ENCODE measurements at places on chromosomes 12 and 14.

GRCh38 chr14:76918782-76919394, 92.7 kb downstream of the LRRC74A start:
- DNase-seq: peak; percentile 99

GRCh38 chr14:67170660-67171059, 18.6 kb upstream of the GARIN2 start:
- DNase-seq: no peak

DNA sequence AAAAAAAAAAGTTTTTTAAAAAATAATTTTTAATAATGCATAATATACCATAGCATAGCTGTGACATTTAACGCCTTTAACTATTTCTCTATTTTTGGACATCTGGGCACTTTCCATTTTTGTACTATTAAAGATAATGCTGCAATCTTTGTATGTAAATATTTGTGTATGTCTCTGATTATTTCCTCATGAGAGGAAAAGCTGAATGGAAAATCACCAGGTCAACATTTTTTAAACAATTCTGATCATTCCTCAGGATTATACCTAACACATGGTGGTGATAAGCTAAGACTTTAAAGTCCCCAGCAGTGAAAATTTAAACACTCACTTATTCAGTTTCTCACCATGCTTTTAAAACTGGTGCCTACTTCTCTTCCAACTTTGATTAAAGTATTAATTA, 31.3 kb upstream of the NR1H4 start:
- no peak for DNase-seq

GRCh38 chr12:10737249-10737648, 14.1 kb upstream of the YBX3 start:
- no peak for DNase-seq

- no peak for DNase-seq
Measured at GRCh38 chr12:49287876-49288275, 7.1 kb upstream of the PRPH start.

- DNase-seq: no peak
Measured at GRCh38 chr12:96327346-96327745, 72.9 kb downstream of the CDK17 start.

DNA sequence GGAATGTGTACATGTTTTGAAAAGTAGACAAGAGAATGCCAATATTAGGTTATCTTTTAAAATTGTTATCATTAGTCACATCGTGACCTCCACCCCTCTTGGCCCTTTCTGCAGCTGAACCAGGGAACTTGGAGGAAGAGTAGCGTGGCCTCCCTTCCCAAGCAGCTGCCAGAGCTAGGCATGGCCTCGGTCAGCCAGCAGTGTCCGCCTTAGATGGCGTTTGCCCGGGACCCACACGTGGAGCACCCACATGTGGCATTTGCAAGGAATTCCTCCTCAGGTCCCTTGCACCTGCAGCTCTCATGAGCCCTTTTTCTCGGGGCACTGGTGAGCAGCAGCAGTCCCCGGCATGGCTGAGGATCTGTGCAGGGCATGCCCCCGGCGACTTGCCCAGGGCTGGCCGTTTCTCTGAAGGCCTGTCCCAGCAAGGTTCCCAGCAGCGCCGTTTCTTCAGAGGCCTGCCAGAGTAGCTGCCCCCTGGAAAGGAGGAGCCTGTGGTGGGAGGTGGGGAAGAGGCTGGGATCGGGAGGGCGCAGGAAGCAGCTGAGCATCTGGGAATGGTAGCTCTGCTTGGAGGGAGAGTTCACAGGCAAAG, 10.8 kb downstream of the JDP2 start:
- DNase-seq: no peak

DNA sequence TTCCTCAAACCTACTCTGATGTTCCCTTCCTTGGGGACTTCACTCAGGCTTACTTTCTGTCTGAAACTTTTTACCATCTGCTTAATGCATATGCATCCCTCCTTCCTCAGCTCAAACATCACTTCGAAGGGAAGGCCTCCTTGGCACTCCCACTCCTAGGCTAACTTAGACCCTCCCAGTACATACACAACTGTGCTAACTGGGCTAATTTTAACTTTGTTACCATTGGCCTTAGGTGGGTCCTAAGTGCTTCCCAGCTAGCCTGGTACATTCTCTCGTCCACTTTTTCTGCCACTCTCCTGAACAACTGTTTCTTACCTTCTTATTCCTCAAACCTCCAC, 3.8 kb downstream of the EEF1AKMT3 start:
- DNase-seq: no peak

GRCh38 chr12:110039085-110039807, 9.1 kb downstream of the C12orf76 start:
- peak; percentile 95 for DNase-seq

- DNase-seq: no peak
Measured at GRCh38 chr12:45877069-45877468, 113.3 kb downstream of the SCAF11 start.

GRCh38 chr12:95083938-95084337, 10.5 kb upstream of the NR2C1 start:
- DNase-seq: peak; percentile 90

DNA sequence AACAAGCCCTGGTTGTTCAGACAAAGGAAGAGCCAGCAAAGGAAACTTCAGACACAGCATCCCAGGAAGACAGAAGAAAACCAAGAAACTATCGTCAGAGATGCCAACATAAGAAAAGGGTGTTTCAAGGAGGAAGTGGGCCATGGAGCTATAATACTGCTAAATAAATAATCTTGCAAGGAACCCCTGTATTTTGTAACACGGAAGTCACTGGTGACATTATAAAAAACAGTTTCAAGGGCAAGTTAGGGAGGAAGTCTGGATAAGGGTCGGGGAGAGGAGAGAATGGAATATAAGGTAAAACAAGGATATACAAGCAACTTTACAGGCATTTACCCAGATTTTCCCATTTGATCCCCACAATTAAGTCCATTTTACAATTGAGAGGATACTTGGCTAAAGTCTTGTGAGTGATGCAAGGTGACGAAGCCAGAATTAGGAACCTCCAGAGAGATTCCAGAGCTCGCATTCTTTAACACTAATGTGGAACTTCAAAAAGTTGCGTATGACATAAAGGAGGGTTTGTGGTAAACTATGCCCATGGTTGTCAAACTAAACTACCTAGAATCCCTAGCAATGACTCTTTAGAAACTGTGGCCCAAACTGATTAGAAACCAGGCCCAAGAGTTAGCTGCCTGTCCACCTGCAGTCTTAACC, 46.4 kb downstream of the PPM1H start:
- DNase-seq: no peak

- no peak for DNase-seq
Measured at GRCh38 chr12:108459149-108459548, 55.9 kb upstream of the FICD start.

- DNase-seq: no peak
Measured at GRCh38 chr12:55651299-55651683, 14.6 kb downstream of the OR10P1 start.

DNA sequence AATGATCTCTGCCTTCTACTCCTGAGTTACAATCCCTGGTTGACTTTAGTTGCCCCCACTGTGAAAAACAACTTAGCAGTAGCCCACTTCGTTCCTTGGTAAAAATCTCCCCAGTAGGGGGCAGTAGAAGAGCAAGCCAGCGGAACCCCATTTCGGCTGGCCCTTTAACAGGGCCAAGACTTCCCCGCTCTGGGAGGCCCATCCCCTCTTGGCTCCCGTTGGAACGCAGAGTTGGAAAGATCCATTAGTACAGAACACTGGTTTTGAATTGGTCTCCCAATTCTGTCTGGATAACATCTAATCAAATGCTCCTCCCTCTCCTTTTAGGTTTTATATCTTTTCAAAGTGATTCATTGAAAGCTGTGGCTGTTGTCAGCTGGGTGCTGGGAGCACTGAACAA, 1133.3 kb downstream of the BCL11B start:
- DNase-seq: no peak

DNA sequence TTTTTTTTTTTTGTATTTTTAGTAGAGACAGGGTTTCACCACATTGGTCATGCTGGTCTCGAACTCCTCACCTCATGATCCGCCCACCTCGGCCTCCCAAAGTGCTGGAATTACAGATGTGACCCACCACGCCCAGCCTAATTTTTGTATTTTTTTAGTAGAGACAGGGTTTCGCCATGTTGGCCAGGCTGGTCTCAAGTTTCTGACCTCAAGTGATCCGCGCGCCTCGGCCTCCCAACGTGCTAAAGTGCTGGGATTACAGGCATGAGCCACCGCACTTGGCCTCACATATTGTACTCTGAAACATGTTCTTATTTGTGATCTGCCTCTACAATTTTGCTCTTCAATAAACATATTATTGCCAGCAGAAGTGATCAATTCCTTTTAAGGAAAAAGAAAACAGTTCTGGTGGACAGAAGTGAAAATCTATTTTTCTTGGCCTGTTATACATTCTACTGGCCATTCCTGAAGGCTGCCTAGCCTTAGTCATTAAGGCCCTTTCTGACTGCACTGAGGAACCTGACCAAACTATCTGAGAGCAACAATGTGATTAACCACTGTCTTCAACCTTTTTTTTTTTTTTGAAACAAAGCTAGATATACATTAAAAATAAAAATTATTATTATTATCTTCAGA, 36.1 kb downstream of the SNX6 start:
- DNase-seq: no peak

- DNase-seq: no peak
Measured at GRCh38 chr12:16076970-16077522, 165.9 kb downstream of the DERA start.

GRCh38 chr14:71115306-71115705, 208.0 kb downstream of the PCNX1 start:
- no peak for DNase-seq

DNA sequence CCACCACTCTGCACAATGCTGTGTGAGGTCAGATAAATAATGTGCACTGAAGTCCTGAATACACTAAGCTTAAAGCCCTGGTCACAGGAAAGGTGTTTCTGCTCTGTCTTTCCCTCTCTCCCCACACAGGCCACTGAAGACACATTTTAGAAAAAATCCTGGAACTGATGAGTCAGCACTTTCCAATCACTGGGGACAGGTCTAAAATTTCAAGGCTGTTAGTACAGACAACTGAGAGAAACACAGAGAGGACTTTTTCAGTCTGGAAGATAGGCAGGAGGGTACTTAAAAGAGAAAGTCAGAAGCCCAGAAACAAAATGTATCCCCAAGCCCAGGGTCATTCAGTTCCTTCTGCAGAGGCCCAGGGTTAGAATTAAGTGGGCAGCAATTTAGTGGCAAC, 333.9 kb upstream of the CCDC196 start:
- DNase-seq: no peak

GRCh38 chr12:1836854-1837421, 16.6 kb downstream of the LRTM2 start:
- no peak for DNase-seq

GRCh38 chr12:130714591-130715149, 1.4 kb downstream of the RIMBP2 start:
- DNase-seq: no peak

GRCh38 chr12:19810213-19810612, 370.9 kb downstream of the AEBP2 start:
- no peak for DNase-seq

DNA sequence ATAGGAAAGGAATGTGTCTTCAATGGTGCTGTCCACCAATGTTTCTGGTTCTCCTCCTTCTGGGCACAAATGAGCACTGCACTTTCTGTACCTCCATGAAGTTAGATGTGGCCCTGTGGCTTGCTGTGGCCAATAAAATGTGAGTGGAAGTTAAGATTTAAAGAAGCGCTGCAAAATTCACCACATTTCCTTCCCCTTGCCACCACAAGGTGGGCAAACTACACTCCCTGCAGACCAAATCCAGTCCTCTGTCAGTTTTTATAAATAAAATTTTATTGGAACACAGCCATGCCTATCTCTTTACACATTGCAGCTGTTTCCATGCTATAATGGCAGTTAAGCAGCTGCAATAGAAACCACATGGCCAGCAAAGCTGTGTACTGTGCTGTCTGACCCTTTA, 141.4 kb upstream of the TMPO start:
- DNase-seq: no peak

DNA sequence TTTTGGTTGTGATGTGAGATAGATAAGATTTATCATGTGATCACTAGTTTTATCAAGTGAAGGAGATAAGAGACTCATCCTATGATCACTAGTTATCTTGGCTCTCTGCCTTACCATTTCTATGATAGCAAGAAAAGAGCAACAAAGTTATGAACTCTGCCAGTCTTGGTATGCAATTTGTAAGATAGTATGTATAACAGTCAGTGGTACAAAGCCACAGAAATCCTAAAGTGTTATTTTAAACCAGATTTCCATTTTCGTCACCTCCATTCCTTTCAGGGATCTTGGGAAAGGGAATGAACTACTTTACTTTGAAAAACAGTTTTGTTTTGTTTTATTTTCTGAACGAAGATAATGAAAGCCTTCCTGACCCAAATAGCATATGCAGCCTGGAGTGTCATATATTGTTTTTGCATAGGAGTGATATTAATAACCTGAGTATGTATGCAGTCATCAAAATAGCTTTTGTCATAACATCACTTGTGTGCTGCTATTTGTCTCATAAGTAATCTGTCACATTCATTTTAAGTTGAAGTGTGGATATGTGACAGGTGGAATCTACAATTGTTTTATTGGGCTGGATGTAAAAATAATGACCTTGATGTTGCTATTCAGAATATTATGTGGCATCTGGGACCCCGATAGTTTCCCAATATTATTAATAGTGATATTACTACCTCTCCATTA, 35.0 kb downstream of the FLRT2 start:
- no peak for DNase-seq

GRCh38 chr14:103341250-103342129, 7.5 kb downstream of the EIF5 start:
- DNase-seq: no peak

GRCh38 chr14:68820536-68820935, 27.7 kb upstream of the ZFP36L1 start:
- DNase-seq: no peak

DNA sequence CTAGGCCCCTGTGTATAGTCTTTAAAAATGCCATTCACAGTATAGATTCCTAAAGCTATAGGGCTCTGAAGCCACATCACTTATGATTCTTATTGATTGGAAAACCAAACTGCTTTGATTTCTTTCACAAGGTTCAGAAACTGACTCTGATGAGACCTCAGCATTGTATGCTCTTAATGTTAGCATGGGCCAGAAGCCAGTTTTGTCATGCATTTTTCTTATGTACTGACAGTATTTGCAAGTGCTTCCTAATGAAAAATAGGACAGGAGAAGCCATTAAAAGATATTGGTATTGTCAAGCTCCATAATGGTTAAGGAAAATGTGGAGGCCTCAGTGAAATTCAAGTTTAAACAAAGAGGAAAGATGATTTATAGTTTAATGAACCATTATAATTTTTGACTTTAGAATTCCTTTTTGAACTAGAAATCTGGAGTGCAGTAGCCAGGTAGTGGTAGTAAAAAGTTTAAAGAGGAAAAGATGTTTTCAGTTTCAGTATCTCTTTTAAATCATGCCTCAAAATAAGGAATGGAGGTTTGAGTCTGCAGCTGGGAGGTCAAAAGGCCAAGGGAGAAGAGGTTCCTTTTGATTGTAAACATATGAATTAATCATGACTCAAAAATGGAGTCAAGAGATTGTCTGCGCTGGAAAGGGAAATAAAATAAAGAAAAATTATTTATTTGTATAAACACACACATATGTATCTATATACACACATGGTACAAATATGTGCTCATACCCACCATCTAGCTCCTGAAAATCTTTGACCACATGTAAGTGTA, 388.1 kb upstream of the PRICKLE1 start:
- peak; percentile 76 for DNase-seq

GRCh38 chr14:20440465-20440864, 4.5 kb upstream of the KLHL33 start:
- no peak for DNase-seq

- no peak for DNase-seq
Measured at GRCh38 chr12:104522985-104523722, 66.4 kb downstream of the CHST11 start.

- DNase-seq: no peak
Measured at GRCh38 chr14:73264885-73265720, 27.8 kb downstream of the PAPLN start.

GRCh38 chr12:124039276-124039675, 66.3 kb downstream of the ZNF664 start:
- DNase-seq: no peak

Measured in HCEC 1CT (cell line).